Fibroblast of the conjunctiva (primary cell): ENCODE measurements at places on chromosomes 16 and 17.

DNA sequence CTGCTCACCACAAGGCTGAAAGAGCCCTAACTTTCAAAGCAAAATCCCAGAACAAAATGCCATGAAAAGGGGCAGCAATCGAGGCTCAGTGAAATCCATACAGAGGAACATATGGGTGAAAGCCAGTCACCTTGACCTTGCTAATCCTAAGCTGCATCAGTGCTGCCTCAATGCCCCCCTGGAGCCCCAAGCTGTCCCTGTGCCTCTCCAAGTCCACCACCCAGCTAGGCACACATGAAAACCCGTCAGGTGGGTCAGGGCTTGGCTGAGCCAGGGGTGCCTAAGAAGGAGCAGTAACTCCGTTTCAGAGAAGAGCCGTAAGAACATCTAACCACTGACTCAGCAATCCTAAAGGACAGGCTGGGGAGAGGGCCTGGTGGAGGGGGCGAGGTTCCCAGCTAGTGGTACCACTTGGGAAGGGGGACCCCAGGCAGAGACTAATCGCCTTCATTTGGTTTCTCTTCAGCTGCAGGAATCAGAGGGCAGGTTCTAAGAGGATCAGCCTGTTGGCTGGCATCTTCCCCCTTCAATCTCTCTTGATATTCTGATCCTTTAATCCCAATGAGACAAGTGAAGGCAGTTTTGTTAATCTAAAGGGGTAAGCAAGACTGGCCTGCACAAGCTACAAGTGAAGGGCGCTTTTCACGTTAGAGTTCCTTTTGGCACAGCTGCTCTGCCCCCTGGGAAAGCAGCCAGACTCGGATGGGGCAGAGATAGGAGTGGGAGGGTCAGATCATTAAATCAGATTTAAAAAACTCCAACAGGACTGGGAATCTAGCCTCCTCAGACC lies 7.6 kb downstream of the PITPNA start:
- DNase-seq = no peak

- no peak for DNase-seq
Observed at GRCh38 chr16:86347090-86347489, 163.2 kb upstream of the FOXF1 start.

GRCh38 chr16:64202571-64202970 lies 919.3 kb downstream of the CDH11 start:
- no peak for DNase-seq

- no peak for DNase-seq
Observed at GRCh38 chr16:79195938-79196337, 404.6 kb downstream of the MAF start.

- peak; percentile 75 for DNase-seq
Observed at GRCh38 chr16:17467923-17468540, 2.7 kb downstream of the XYLT1 start.

DNA sequence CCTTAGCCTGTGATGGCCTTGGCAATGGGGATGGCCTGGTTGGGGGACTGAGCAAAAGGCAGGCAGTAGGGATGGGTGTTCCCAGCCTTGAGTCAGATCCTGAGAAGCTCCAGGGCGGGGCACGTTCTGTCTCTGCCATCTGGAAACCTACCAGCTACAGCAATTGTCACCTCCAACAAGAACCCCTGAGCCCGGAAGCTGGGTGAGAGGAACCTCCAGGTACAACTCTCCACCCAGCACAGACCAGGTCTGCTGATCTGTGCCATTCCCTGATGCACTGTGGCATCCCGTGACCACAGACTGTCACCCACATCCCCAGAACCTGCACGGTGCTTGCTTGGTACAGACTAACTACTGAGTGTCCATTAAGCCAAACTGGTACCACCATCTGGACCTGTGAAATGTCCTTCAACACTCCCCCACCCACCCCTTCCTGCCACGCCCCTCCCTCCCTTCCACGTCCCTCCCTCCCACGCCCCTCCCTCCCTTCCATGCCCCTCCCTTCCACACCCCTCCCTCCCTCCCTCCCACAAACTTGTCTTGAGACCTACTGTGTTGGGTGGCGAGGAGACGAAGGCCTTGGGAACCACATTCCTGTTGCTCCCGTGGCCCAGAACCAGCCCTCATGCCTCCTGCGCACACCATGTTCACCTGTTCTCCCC lies 16.6 kb downstream of the MYO15B start:
- no peak for DNase-seq

DNA sequence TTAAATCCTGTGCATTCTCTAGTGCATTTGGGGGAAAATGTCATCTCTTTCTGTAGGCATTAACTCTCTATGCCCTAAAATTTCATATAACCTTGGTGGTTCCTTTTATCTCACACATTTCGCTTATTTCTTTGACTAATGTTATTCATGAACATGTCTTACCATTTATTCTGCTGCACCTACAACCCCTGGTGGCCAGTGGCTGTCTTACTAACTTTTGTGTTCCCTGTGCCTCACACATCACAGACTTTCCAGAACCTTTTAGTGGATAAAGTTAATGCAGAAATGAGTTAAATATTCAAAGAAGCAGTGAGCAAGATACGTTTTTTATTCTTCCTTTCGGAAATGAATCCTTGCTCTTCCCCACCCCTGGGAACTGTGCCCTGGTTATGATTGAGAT lies 111.9 kb downstream of the CDH13 start:
- no peak for DNase-seq

- DNase-seq = no peak
Observed at GRCh38 chr16:57134982-57135381, 42.6 kb downstream of the CPNE2 start.

- DNase-seq = peak; percentile 86
Observed at GRCh38 chr17:40551879-40552768, 13.1 kb downstream of the CCR7 start.
